Stimulated activated CD8-positive, alpha-beta memory T cell treated with anti-CD3 and anti-CD28 coated beads, Interleukin-4, amount 100 ng/mL, for 48 hours (primary cell): ENCODE measurements at places on chromosomes 16 and 17.

- DNase-seq, result no peak
Measured at GRCh38 chr16:72996291-72997062, 51.5 kb downstream of the ZFHX3 start.

- DNase-seq, result no peak
Measured at GRCh38 chr16:89545831-89546574, 14.5 kb upstream of the RPL13 start.

GRCh38 chr17:45720386-45720785 lies 63.7 kb upstream of the CRHR1 start:
- DNase-seq, result no peak

- no peak for DNase-seq
Measured at GRCh38 chr16:58077796-58078195, 51.4 kb downstream of the CFAP20 start.

DNA sequence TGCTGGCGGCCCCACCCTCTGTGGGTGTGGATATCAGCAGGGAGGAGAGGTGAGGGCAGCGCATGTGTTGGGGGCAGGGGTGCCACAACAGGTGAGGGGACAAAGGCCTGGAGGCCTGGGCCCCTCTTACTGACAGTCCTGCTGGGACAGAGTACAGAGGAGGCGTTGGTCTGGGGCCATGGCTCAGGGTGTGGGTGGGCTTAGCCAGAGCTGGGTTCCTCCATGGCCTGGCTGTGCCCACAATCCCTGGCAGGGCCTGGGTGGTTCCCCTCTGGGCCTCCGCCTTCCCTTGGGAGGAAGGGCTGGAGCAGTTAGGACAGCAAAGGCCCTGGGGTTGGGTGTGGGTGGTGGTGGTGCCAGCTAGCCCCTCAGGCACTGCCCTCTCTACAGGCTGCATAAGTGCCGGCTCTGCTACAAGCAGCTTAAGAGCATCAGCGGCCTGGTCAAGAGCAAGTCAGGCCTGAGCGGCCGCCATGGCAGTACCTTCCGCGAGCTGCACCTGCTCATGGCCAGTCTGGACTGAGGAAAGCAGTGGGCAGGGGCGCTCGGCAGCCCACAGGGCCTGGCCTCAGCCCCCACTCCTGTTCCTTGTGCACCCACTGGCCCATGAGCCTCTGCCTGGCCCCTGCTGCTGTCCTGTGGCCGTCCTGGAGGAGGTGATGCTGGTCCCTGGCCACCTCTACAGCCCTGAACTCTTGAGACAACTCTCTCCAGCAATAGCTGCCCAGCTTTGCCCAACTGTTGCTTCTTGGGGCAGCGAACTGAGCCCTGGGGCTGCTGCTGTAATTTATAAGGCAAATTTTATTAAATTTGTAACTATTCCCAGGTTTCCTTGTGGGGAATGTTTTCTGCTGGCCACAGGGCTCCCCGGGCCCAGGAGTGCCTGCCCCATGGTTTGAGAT lies 21.1 kb downstream of the KATNB1 start:
- no peak for DNase-seq

GRCh38 chr17:78556812-78557211 lies 20.4 kb downstream of the DNAH17 start:
- no peak for DNase-seq

DNA sequence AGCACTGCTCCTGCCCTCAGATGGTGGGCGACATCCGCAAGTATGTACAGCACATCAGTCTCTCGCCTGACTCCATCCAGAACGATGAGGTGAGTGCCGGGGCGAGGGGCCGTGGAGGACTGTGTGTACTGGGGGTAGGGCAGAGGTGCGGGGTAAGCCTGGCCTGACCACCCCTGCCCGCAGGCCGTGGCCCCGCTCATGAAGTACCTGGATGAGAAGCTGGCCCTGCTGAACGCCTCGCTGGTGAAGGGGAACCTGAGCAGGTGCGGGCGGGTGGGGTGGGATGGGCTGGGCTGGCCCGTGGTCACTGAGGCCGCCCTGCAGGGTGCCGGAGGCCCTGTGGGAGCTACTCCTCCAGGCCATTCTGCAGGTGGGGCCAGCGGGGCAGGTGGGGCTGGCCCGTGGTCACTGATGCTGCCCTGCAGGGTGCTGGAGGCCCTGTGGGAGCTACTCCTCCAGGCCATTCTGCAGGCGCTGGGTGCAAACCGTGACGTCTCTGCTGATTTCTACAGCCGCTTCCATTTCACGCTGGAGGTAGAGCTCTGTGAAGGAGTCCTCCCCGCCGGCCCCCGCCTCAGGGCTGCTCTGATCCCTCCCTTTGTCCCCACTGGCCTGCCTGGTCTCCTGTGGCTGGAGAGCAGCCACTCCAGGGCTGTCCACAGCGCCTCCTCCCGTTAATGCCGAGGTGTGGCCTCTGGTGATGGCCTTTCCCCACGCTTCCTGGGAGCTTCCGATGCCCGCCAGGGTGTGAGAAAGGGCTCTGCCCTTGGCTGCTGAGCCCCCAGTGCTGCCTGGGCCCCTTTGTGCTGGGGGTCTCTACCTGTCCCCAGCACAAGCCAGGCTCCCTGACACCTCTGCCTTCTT lies 5.0 kb downstream of the TSR3 start:
- no peak for DNase-seq

DNA sequence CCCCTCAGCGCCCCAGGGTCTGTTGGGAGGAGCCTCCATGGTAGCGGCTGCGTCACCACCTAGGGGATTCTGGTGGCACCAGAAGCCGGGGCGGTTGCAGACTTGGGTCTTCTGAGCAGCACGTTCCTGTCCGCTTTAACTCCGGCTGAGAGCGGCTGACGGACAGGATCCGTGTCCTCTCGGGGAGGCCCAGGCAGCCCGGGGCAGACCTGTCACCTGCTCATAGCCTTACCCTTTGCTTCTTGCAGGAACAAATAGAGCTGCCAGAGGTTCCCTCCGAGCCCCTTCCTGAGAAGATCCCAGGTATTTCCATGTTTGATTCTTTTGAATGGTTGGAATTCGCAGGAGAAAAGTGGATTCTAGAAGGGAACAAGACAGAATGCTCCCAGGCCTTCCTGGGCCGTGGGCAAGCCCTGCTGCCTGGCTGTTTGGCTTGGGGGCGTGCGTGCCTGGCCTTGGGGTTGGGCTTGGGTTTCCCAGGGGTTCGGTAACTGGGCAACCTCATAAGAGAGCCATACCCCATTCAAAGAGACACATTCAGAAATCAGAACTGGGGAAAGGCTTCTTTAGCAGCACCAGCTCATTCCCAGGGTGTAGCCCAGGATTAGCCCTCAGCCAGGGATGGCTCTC lies 6.6 kb downstream of the CHMP6 start:
- DNase-seq, result no peak
